ENCODE measurements at places on chromosomes 13 and 19. TPM values are rescaled to one million over a fixed set of nuclear protein-coding genes. Genes with fewer than 3 reads are reported as not detected.

The NLRP4 gene
- not detected for polyA plus RNA-seq

The MYH14 gene
- polyA plus RNA-seq = not detected

The PRSS57 gene
- not detected for polyA plus RNA-seq

The FXYD1 gene
- polyA plus RNA-seq = 0.77 TPM

The ZNF738 gene
- 3.9 TPM for polyA plus RNA-seq

The TARM1 gene
- not detected for polyA plus RNA-seq

The WTIP gene
- polyA plus RNA-seq = 0.20 TPM

The LILRA5 gene
- not detected for polyA plus RNA-seq

- DNase-seq = no peak
- H3K27me3 ChIP-seq = no peaks in the 10 kb centered on the region
- H3K27ac ChIP-seq = peak overlapping the region; percentile 95
Observed at GRCh38 chr19:46603195-46603637, 2.1 kb downstream of the CALM3 start.

- H3K27ac ChIP-seq = peak overlapping the region; percentile 97
- DNase-seq = peak; percentile 92
- H3K4me3 ChIP-seq = peak overlapping the region; percentile 90
- H3K4me1 ChIP-seq = peaks cover 60% of the 10 kb centered on the region
Observed at GRCh38 chr19:38869836-38870607, 8.1 kb downstream of the RINL start.

GRCh38 chr19:6402837-6403608 lies 10.1 kb upstream of the GTF2F1 start:
- H3K4me3 ChIP-seq = no peak overlapping the region
- DNase-seq = no peak
- H3K27me3 ChIP-seq = no peaks in the 10 kb centered on the region
- H3K4me1 ChIP-seq = no peaks in the 10 kb centered on the region

- no peak overlapping the region for H3K27ac ChIP-seq
- peaks cover 15% of the 10 kb centered on the region for H3K27me3 ChIP-seq
- peaks cover 60% of the 10 kb centered on the region for H3K36me3 ChIP-seq
- no peak for DNase-seq
- H3K4me3 ChIP-seq = no peak overlapping the region
- H3K4me1 ChIP-seq = peaks cover 5% of the 10 kb centered on the region
Observed at GRCh38 chr19:56953470-56953869, 112.9 kb upstream of the PEG3 start.

GRCh38 chr19:6499052-6499790 lies 2.9 kb downstream of the TUBB4A start:
- DNase-seq = no peak
- no peak overlapping the region for H3K27ac ChIP-seq
- H3K4me1 ChIP-seq = peaks cover 9% of the 10 kb centered on the region

DNA sequence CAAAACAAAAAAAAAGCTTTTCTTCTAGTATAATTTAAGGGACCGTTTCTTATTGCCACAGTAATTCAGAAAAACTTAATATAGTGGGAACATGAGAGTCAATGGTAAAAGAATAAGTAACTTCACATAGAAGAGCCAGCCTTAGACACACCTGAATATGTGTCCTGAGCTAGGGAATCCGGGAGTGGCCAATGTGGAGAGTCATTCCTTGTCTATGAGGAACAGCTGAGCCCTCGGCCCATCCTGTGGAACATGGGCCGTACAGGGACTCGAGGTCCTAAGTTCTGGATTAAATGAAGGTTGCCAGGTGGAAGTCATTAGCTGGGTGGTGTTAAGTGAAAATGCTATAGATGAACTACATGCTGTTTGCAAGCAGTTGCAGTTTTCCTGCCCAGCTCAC lies 32.2 kb downstream of the EFNB2 start:
- H3K27ac ChIP-seq = no peak overlapping the region
- no peaks in the 10 kb centered on the region for H3K36me3 ChIP-seq
- H3K4me3 ChIP-seq = no peak overlapping the region
- no peaks in the 10 kb centered on the region for H3K4me1 ChIP-seq
- no peak for DNase-seq
- peaks cover 6% of the 10 kb centered on the region for H3K27me3 ChIP-seq

DNA sequence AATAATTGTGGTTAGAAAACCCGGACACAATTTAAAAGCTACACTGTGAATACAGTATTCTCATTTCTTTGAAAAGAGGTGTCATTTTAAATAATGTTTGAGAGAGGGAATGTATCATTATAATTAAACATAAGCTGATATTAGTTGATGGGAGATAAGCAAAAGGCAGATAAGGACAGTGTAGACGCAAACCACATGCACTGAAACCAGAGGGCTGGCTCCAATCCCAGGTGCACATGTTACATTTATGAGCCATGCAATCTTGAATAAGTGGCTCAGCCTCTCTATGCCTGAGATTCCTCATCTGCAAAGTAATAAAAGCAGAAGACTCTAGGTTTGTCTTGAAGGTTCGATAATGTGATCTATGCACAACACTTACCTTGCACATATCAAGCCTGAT lies 238.7 kb downstream of the EFNB2 start:
- DNase-seq = no peak
- H3K27ac ChIP-seq = no peak overlapping the region
- no peaks in the 10 kb centered on the region for H3K36me3 ChIP-seq
- H3K4me1 ChIP-seq = no peaks in the 10 kb centered on the region
- no peak overlapping the region for H3K4me3 ChIP-seq

- no peak overlapping the region for H3K27ac ChIP-seq
- peaks cover 12% of the 10 kb centered on the region for H3K36me3 ChIP-seq
- H3K4me3 ChIP-seq = no peak overlapping the region
- DNase-seq = no peak
- H3K27me3 ChIP-seq = no peaks in the 10 kb centered on the region
Observed at GRCh38 chr13:105643966-105644365, 891.5 kb downstream of the EFNB2 start.

Data from naive thymus-derived CD8-positive, alpha-beta T cell (primary cell).